ENCODE measurements at places on chromosomes 2 and 18.

- no peak for DNase-seq
These were observed 137.6 kb upstream of the BCL2L11 start for GRCh38 chr2:110983133-110983532.

DNA sequence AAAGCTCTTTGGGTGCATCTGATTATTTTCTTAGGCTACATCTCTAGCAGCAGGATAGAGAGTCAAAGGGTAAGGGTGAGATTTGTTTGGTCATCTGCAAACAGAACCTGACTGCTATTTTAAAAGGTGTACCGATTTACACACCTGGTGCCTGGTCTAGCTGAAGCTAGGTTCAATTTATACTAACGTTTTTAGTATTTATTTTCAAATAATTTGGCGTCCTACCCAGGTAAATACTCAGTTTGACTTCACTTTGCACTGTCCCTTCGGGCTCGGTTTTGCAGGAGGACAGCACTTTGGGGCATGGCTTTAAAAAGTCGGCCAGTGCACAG is 683 bp downstream of the PTRHD1 start:
- no peak for DNase-seq

- DNase-seq = no peak
These were observed 141.7 kb downstream of the ZFP36L2 start for GRCh38 chr2:43084699-43085091.

GRCh38 chr2:43541165-43541564 is 54.7 kb downstream of the THADA start:
- DNase-seq = no peak

GRCh38 chr2:202036601-202037037 is 3.0 kb downstream of the FZD7 start:
- no peak for DNase-seq

DNA sequence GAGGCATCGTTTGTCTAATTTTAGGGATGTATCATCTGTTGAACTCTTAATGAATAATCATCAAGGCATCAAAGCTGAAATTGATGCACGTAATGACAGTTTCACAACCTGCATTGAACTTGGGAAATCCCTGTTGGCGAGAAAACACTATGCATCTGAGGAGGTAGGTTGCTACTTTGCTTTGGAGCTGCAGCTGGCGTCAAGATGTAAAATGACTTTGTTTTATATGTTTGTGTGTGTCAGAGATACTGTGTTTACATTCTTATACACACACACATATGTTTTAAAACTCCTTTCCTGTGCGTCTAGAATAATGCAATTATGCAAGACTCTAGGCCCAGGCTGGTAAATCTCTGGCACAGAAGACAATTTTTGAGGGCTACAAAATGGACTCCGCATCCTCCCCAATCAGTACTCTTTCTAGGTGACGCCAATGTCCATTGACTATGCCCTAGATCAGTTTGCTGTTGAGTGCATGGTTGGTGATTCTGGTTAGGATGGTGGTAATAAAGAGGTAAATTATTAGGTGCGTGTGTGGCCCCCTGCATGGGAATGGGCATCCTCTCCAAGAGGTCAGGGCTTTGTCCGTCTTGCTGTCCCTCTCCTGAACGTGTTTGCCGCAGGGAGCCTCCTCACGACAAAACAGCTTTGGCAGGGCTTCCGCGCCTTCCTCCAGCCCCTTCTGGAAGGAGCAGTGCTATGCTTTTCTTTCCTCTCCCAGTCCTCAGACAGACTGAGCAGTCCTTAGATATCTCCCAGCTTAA is 68.2 kb upstream of the EML6 start:
- DNase-seq = no peak

GRCh38 chr2:73827018-73827417 is 1.7 kb upstream of the STAMBP start:
- DNase-seq = no peak
